Memory B cell (primary cell): ENCODE measurements at places on chromosomes 2 and 18.

DNA sequence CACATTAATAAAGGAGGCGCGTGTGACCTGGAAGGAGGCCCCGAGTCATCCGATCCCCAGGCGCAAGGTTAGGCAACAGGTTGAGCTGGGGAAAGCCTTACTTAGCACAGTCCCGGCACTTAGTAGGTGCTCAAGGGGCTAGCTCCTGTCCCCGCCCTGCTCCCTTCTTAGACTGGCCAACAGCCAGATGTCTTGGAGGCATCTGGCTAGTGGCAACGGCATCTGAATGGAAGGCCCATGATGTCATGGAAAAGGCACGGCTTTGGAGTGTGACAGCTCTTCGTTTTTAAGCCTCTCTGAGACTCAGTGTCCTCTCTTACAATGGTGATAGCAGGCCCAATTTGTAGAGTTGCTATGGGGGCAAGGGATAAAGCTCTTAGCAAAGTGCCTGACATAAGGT is 258.3 kb downstream of the CYRIA start:
- DNase-seq: no peak

DNA sequence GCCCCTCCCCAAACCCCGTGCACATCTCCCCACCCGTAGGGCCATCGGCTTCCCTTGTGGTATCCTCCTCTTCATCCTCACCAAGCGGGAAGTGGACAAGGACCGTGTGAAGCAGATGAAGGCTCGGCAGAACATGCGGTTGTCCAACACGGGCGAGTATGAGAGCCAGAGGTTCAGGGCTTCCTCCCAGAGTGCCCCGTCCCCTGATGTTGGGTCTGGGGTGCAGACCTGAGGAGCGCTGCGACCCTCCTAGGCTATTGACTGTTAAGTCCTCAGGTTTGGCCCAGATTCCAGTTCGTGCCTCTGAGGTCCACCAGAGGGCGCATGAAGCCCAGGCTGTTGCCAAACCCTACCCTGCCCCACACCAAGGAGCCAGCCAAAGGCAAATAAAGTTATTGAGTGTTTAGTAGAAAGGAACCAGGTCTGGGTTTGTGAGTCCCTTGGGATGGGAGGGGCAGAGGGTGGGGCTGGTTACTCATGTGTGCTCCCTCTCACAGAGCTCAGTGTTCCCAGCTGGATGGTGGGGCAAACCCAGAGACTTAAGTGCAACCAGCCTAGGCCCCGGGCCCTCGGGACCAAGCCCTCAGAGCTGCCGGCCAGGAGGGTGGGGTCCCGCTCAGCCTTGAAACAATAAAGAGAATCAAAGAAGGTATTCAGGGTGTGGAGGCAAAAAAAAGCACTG is 2.4 kb downstream of the PNKD start:
- peak; percentile 86 for DNase-seq

DNA sequence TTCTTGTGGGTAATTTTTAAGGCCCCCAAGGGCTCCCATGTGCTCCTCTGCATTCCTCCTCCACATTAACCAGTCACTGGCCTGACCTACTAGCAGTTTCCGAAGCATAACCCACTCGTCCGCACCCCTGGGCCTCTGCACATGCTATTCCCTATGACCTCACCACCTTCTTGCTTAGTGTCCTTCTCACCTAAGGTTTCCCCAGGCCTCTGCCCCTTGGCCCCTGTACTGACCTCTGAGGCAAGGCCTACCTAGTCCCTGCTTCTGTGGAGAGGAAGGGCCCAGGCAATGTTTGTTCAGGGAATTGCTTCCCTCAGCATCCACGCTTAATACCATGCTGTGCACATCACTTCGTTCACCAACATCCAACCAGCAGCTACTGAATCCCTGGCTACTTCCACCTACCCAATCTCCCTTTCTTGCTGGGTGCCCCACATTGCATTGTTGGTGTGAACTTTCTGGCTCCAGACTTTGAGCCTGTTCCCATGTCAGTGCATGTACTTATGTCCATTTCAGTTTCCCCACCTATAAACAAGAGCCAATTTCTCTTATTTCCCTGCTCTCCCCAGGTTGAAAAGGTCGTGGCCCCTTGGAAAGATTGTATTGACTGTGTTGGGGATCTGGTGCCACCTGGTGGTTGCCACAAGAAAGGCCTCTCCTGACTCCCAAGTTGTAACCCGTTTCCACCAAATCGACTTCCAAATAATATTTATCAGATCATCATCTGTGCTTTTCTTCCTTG is 19.2 kb upstream of the TMEM177 start:
- DNase-seq: peak; percentile 41

DNA sequence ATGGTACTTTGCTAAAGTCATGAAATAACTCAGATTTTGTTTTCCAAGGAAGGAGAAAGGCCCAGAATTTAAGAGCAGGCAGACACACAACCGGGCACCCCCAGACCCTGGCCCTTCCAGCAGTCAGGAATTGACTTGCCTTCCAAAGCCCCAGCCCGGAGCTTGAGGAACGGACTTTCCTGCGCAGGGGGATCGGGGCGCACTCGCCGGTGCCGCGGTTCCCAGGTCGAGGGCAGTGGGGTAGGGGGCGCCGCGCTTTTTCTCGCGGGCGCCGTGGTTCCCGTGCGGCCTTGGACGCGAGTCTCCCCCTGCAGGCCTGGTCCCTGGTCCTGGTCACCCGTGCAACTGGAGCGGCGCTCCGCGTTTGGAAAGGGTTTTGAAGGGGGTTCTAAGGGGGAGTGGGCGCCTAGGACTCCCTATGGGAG is 1.2 kb downstream of the ZNF236 start:
- DNase-seq: no peak

- no peak for DNase-seq
Observed at GRCh38 chr2:45256173-45256866, 247.1 kb upstream of the SIX2 start.

DNA sequence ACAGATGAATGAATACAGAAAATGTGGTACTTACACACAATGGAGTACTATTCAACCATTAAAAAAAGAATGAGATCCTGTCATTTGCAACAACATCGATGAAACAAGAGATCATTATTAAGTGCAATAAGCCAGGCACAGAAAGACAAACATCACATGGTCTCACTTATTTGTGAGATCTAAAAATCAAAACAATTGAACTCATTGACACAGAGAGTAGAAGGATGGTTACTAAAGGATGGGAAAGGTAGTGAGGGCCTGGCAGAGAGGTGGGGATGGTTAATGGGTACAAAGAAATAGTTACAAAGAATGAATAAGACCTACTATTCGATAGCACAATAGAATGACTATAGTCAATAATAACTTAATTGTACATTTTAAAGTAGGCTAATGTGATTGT is 393.5 kb downstream of the SATB2 start:
- DNase-seq: no peak

DNA sequence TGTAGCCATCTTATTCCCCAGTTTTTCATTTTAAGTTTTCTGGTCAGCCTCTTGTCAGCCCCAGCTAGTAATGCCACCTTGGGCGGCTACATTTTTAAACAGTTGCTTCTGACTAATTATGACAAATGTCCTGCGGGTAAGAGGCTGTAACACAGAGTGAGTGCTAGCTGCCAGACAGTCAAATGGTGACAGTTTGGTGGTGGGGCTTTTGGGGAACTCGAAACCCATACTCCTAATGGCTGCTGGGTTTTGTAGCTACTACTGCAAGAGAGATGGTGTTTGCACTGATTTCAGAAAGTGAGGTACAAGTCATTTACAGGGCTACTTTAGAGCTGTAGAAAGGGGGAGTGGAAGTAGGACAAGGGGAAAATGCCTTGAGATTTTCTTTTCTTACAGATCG is 48.2 kb downstream of the ZCCHC2 start:
- DNase-seq: no peak

GRCh38 chr18:38909972-38910371 is 1344.4 kb upstream of the CELF4 start:
- no peak for DNase-seq

DNA sequence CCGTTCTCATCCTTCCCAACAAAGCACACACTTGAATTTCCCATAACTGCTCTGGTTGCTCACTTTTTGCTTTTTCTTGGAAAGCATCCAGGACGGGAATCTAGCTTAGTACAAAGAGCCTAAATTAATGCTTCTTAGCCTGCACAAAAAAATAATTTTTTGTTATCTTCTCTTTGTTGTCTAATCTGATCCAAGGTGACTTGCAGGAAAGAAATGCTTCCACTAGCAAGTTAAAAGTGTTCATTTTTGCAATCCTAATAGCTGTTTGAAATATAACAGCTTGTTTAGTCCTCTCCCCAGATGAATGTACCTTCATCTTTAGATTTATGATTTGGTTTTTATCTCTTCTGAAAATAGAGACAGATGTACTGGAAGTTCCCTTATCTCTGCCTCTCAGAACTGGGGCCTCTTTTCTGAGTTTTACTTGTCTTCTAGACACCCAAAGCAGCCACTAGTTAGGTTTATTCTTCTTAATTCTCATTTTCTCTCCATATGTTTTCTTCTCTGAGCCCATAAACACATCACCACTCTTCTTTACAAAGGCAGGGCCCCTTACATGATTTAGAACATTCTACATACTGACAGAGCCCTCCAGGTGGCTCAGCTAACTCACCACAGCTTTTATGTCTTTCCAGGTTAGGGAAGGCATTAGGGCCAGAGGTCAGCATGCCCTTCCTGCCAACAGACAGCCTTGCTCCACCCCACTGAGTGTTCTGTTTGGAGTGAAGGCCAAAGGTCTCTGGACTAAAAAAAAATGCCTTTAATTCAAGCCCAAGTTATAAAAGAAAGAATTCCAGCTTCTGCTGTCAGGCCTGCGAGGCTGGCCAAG is 74.7 kb upstream of the MAP4K3 start:
- DNase-seq: no peak

- DNase-seq: no peak
Observed at GRCh38 chr18:77201506-77201905, 48.1 kb upstream of the GALR1 start.

GRCh38 chr2:241036964-241037421 is 38.6 kb downstream of the SNED1 start:
- peak; percentile 77 for DNase-seq

GRCh38 chr2:61015976-61016375 is 1.5 kb upstream of the PEX13 start:
- no peak for DNase-seq

DNA sequence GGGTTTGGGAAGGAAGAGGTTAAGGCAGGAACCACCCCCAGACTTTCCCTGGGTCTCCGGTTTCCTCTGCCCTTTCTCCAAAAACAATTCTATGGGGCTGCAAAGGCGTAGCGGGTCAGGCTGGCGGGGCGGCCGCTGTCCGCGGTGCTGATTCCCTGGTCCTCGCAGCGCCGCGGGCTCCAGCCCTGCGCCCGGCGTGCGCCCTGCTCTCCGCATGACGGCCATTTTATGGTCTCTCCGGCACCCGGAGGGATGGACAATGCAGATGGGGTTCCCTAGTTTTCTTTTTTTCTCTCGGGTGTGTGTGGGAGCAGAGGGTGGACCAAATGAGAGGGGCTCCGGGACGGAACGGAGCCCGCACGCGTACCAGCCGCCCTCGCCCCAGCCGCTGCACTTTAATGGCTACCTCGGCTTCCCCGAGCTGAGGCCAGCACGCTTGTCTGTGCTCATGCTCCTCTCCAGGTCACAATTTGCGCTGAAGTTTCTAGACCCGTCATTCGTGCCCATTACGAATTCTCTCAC is 1.6 kb downstream of the ST8SIA3 start:
- DNase-seq: no peak

- no peak for DNase-seq
Observed at GRCh38 chr2:88607416-88607815, 19.8 kb downstream of the EIF2AK3 start.

GRCh38 chr18:43662657-43663056 is 385.4 kb upstream of the SYT4 start:
- DNase-seq: no peak

GRCh38 chr2:68000170-68000825 is 62.5 kb downstream of the C1D start:
- DNase-seq: no peak

DNA sequence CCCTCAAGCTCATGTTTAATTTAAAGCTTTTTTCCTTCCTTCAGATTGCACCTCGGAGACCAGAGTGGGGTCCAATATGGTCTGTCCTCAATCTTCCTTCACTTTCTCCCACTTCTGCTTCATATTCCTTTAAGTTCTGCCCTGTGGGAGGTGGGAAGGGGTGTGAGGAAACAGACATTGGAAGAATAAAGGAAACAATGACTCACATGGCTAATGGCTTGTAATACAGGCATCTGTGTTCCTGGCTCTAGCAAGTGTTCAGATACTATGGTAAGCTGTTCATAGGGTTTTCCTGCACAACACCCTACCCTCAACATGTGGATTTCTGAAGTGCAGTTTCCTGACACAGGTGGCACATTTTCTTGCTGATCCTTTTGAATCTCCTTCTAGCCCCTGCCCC is 209.5 kb downstream of the PIK3C3 start:
- no peak for DNase-seq

DNA sequence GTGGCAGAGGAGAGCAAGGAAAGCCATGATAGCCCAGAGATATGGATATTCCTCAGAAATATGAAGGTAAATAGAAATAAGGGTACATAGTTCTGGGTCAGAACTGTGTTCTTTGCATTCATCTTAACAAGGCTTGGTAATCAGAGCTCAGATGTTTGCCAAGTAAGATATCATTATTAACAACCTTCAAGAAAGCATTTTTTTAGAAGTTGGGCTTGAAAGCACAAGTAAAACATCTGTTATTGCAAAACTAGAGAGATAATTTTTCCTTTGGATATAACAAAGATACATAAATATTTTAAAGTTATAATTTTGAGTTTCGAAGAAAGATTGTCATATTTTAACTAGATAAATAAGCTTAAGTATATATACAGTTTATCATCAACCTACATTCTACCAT is 171.4 kb downstream of the ZNF804A start:
- DNase-seq: no peak

GRCh38 chr2:70979180-70979488 is 704 bp downstream of the ANKRD53 start:
- DNase-seq: no peak

GRCh38 chr2:149657401-149658040 is 69.9 kb upstream of the MMADHC start:
- no peak for DNase-seq

DNA sequence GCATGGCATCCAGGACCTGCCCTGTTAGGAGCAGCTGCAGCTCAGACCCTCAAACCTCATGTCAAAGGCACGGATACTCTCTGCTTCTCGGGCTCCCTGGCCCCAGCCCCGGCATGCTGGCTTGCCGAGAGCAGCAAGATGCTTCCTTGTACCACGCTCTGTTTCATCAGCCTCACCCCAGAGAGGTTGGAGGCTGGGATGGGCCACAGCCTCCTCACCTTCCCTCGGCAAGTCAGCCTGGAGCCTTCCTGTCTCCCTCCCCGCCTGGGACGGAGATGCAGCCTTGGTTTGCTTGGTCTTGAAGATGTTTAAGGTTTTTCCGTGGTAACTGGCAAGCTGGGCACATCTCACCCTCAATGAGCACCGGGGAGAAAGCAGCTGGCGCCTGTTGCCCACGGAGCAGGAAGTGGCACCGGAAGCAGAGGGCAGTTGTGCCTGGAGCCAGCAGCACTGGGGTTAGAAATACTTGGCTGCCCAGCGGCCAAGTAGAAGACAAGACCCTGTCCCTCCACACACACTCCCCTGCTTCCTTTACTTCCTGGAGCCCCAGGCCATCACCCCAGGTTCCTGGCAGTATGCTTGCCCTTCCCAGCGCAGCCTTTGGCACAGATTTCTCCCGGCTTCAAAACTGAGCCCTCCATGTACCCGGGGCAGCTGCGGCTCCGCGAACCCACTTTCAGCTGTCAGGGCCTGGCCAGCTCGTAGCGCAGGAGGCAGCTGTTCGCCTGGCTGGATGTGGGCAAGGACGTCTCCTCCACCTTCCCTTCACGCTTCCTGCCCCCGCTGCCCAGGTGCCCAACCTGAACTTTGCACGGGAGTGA is 17.4 kb downstream of the FBLN7 start:
- DNase-seq: no peak
